CD4-positive, alpha-beta T cell treated with Interleukin-2 at 100 ng/mL for 4 hours (primary cell): ENCODE measurements at places on chromosomes 2 and 18.

GRCh38 chr2:178283341-178283918, 89.1 kb downstream of the OSBPL6 start:
- no peak for DNase-seq

DNA sequence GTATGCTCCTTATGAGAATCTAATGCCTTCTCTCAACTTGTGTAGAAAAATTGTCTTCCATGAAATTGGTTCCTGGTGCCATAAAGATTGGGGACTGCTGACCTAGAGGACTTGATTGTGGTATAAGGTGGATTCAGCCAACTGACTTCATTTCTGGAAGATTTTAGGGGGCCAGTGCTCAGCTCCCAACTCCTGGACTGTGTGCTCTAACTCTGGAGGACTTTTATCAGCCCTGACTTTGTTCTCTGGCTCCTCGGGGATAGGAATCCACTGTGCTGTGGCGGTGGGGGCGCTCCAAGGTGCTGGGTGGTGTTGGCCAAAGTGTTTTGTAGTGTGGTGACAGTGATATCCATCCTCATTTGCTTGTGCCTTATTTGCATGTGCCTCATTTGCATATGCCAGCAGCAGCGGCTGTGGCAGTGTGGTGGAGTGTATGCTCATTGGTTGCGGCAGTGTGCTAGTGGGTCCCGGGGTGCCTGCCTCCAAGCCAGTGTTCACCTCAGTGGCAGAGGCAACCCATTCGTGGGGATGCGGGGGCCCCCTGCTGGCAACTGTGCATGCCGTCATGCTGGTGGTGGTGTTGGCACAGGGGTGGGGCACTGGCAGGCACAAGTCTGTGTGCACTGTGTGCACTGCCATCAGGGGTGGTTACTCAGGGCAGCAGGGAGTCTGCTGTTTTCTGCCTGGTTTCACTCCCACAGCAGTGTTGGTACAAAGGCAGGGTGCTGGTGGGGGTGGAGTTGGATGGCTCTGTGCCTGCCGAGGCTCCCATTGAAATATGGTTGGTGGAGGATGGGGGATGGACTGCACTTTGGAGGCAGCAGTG, 19.6 kb downstream of the EHBP1 start:
- DNase-seq = peak; percentile 32

DNA sequence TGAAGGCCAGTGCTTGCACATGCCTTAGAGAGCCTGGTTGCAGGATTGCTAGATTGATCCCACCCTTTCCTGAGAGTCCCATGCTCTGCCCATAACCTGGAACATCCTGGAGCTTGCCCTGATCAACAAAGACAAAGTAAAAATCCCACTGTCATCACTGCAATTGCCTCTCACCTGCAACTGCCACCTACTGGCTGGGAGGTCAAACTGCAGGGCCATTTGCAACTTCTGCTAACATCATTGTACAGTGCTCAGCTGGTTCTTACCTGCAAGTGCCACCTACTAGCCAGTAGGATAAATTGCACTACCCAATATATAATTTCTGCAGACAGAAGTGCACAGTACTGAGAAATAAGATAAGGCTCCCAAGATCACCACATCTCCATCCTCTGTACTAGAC, 947.5 kb downstream of the CPS1 start:
- DNase-seq = no peak

DNA sequence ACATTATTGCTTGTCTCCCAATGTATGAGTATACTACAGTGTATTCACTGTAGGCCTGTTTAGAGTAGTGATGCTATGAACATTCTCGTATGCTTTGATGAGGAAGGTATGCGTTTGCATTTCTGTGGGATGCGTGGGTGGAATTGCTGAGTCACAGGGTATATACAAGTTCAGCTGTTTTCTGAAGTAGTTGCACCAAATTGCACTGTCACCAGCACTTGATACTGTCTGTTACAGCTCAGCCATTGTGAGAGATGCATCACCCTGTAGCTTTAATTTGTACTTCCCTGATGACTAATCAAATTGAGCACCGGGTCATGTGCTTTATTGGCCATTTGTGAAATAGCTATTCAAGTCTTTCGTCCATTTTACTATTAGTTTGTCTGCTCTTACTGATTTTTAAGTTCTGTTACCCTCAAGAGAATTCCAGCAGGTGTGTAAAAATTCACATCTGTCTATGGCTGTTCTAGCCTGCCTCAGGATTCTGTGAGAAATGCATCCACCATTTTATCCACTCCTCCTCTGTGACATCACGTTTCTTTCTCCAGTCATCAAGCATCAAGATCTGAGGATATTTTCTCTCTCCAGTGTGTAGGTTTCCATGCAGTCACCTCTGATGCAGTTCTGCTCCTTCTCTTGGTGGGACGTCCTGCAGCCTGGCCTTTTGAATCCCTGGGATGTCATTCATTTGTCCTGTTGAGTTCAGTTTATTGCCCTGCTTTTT, 72.5 kb downstream of the DGKD start:
- peak; percentile 49 for DNase-seq

- no peak for DNase-seq
Measured at GRCh38 chr2:69390001-69390400, 3.0 kb upstream of the GFPT1 start.

GRCh38 chr2:218962859-218963492, 3.5 kb downstream of the CDK5R2 start:
- peak; percentile 42 for DNase-seq

DNA sequence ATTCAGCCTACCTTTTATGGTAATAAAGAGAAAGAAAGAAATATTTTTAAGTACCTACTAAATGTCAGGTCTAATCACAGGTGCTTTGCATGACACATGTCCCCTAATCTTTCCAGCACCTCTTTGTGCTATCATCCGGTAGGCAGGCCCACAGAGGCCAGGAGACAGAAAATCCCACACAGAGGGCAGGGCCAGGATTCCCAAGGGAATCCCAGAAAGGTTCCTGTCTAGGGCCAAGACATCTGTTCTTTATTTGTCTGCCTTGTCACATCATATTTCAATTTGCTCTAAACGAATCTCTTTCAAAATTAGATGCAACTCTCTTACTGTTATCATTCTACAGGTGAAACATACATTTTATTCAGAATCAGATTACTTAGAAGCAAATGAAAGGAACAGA, 676.1 kb upstream of the GYPC start:
- DNase-seq = no peak

DNA sequence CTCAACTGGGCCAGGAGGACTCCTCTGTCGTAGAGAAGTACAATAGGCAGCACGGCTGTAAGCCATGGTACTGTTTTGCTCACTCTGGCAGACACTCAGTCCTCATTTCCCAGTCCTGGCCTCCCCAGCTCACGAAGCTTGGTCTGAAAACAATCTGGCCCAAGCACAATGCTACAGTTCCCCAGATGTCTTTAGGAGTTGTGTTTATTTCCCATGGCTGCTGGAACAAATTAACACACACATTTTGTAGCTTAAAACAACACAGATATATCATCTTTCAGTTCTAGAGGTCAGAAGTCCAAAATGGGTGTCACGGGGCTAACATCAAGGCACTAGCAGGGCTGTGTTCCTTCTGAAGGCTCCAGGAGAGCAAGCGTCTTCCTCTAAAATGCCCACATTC, 13.0 kb downstream of the FABP1 start:
- no peak for DNase-seq

GRCh38 chr2:228629251-228629650, 447.8 kb upstream of the SPHKAP start:
- DNase-seq = no peak

DNA sequence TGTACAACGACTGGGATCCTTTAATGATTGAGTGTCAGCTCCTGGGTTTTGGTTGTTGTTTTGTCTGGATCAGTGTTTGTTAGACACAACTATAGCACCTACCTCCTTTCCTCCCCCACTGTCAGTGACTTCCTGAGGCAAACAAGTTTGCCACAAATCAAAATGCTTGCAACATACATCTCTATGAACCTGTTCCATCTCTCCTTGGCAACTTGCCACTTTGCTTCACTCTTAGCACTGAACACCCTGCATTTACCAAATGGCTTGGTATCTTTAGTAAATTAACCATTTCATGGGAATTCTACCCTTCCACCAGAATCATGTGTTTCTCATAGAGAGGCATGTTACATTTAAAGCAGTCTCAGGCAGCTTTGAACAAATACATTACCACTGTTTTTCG, 301.1 kb upstream of the TANK start:
- no peak for DNase-seq

DNA sequence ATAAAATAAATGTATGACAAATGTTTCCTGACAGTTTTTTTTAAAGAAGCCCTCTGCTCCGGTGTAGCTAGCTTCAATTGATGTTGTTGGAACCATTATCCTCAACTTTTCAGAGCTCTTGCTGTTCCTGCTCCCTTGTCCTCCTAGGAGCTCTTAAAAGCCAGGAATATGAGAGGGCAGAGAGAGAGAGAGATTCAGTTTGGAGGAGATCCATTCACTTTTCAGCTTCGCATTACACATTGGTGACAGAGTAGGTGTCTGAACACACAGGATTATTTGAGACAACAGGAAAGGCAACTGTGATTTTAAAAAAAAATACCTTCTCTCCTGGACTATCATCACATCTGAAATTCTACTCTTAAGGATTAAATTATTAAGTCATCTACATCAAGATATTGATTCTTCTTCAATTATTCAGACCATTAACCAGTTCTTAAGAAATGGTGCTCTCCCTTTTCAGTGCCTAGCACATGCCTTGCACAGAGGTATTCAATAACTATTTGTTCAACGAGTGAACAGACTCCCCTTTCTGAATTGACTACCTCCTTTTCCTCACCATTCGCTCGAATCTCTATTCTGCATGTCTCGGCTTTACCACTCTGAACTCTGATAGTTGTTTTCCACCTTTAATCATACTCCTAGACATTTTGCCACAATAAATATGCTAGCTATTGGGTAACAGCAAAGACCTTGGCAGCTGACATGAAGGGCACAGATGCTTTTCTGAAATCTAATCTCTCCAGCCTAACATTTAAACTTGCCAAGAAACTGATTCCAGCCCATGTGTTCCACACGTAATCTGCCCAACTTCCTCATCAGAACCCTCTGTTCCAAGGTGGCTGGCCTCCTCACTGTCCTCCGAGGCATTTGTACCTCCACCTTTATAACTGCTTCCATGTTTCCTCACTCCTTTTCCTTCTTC, 28.6 kb upstream of the SLC35F5 start:
- no peak for DNase-seq

DNA sequence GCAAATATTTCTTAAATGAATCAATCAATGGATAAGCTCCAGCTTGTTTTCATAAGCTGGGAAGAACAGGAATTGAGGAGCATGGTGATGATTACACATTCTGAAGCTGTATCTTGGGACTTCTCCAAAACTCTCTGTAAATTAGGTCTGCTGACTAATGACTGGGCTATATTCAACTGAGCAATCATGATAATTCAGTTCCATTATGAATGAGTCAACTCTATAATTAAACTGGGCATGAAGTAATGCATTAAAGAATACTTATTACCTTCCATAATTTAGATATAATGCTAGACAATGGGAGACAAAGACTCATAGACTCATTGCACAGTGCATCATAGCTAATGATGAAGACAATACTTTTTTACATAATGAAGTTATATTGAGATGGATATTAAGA, 207.4 kb downstream of the CBLN2 start:
- no peak for DNase-seq

GRCh38 chr18:79367989-79368388, 27.7 kb upstream of the NFATC1 start:
- no peak for DNase-seq

- peak; percentile 28 for DNase-seq
Measured at GRCh38 chr2:149167001-149167780, 128.7 kb downstream of the LYPD6B start.

GRCh38 chr2:174654419-174654941, 56.9 kb upstream of the WIPF1 start:
- no peak for DNase-seq

DNA sequence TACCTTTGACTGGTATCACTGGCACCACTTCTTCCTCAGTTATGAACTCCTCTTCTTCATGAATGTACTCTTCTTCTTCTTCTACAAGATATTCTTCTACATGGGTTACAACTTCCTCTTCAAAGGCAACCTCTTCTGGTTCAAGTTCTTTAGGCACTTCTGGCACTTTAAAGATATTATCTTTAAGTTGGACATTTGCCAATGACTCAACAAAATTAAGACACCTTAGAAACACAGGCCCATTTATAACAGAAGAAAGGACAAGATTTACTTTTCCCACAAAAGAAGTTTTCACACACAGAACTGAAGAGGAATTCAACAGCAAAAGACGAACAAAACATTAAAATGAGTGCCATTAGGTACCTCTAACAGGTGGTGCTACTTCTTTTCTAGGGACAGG, 127.3 kb downstream of the TTN start:
- no peak for DNase-seq

- DNase-seq = no peak
Measured at GRCh38 chr2:234399451-234400246, 97.2 kb downstream of the ARL4C start.

- no peak for DNase-seq
Measured at GRCh38 chr2:50126845-50127244, 905.1 kb downstream of the NRXN1 start.

- no peak for DNase-seq
Measured at GRCh38 chr2:69241093-69241492, 145.9 kb downstream of the GFPT1 start.

GRCh38 chr2:191688934-191689695, 11.2 kb downstream of the NABP1 start:
- DNase-seq = no peak

- peak; percentile 53 for DNase-seq
Measured at GRCh38 chr2:74530239-74531187, 780 bp downstream of the HTRA2 start.

DNA sequence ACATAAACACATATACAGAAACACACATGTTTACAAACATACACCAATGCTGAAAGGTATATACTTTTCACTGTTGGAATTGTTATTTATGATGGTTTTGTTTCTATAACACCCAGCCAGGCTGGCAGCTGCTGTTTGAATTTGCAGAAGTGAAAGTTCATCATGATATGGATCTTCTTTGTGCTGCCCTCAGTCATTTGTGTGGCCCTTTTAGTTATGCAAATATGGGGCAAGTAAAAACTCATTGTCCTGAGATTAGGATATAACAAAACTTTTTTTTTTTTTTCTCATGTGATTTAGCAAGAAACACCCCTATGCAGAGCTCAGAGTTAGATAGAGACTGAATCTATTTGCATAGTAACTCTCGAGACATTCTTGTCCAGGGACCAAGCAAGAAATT, 714.1 kb downstream of the KCNJ3 start:
- DNase-seq = no peak

- DNase-seq = no peak
Measured at GRCh38 chr2:88283886-88284592, 113.9 kb downstream of the THNSL2 start.

- DNase-seq = no peak
Measured at GRCh38 chr2:122651780-122652179, 896.3 kb downstream of the TSN start.

GRCh38 chr2:102940684-102941083, 178.9 kb downstream of the TMEM182 start:
- DNase-seq = no peak

- no peak for DNase-seq
Measured at GRCh38 chr18:79642626-79643025, 37.0 kb upstream of the CTDP1 start.

- DNase-seq = no peak
Measured at GRCh38 chr2:73746015-73746876, 9.1 kb upstream of the TPRKB start.

GRCh38 chr2:153230977-153231376, 247.6 kb downstream of the RPRM start:
- no peak for DNase-seq

- DNase-seq = no peak
Measured at GRCh38 chr2:144027593-144027992, 492.3 kb downstream of the ZEB2 start.

- no peak for DNase-seq
Measured at GRCh38 chr2:227035711-227036367, 128.2 kb downstream of the COL4A4 start.

- DNase-seq = no peak
Measured at GRCh38 chr2:19963386-19963785, 26.5 kb downstream of the WDR35 start.
